ENCODE measurements at places on chromosomes 5 and 9.
A peak's percentile ranks its signal among the peaks of the same experiment; 100 is the strongest.

DNA sequence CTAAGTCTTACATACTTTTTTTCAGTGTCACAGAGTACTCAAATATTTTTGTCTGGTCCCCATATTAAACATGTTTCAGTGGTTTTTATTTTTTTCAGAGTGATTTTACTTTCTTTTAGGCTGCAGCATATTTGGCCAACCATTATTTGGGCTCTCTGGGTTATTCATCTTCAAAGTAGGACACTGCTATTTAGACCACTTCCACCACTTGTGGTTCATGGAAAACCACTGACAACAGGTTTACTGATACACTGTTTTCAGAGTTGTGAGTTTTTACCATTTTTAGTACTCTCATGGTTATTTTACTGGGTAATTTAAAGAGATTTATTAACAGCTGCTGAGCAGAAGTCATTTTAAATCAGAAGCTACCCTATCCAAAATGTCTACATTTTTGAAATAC lies 437.6 kb downstream of the KIAA0825 start:
- no peak for DNase-seq

- no peak for DNase-seq
Observed at GRCh38 chr9:128482186-128482585, 22.3 kb upstream of the GLE1 start.

- DNase-seq = no peak
Observed at GRCh38 chr5:143170104-143170503, 233.4 kb downstream of the NR3C1 start.

DNA sequence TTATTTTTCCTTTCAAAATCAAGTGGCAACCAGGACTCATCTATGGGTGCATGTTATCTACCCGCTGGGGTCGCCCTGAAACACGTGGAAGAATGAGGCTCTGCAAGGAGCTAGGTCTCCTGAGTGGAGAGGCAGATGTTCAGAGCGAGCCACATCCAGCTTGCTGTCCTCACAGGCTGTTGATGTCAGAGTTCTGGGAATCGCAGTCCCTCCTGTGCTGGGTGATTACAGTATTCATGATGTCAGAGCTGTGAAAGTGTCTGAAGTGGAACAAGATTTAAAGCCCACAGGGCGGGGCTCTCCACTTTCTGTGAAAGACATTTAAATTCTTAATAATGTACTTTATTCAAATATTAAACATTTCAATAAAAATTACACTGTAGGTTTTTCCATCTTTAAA lies 24.4 kb upstream of the LMX1B start:
- DNase-seq = no peak

- peak; percentile 2 for DNase-seq
Observed at GRCh38 chr5:123180178-123180577, 91.1 kb downstream of the PRDM6 start.

DNA sequence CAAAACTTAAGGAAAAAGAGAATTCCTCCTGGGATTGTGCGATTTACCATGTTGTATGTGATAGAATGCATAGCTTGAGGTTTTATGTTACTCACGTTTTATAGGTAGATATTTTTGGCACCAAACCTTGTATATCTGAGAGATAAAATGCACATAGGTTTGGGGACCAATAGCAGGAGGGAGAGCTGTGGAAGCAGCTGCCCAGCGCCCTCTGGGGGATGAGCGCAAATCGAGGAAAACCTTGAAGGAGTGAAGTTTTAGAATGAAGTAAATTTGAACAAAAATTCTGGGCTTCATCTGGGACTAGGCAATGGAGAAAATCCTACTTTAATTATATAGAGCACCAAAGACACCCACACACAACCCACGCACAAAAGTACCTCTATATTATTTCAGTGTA lies 197.0 kb downstream of the ADCY2 start:
- DNase-seq = no peak

DNA sequence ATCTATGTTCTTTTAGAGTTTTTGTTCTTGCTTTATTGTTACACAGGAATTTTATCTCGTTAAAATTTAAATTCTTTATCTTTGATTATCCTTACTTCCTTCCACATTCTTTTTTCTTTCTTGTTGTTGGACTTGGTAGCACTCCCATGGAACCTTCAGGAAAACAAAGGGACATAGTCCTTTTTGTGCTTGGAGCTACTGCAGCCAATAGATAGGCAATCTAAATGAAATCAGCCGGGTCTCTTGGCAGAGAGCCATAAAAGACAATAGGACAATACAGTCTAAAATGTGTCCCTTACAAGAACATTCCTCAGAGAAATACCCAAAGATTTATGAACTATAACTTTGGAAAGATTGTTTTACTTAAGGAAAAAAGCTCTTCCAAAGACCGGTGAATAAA lies 548.1 kb upstream of the C9orf72 start:
- DNase-seq = no peak

DNA sequence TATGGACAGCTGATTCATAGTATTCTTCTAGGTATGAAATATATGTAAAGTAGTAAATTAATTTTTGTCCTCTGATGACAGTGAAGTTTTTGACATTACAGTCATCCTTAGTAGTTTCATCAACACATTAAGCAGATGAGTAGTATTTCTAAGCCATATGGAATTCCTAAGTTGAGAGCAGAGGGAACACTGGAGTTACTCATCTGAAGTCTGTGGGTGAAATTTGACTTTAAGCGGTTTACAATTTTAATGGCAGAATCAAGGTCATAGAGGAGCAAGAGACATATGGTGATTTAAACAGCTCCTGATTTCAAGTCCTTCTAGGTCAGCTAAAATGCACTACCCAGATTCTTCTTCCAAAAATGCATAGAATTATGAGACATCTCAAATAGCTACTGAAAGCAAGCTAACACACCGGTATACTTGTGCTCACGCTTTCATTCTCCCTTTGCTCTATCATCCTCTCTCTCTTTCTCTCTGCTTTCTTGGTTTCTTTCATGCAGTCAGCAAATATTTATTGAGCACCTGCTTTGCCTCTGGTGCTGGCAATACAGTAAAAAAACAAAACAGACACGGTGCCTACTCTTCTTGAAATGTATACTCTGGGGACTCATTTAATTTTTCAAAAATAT lies 235.9 kb downstream of the FER start:
- DNase-seq = no peak

- no peak for DNase-seq
Observed at GRCh38 chr5:133397990-133398645, 214.2 kb downstream of the FSTL4 start.

GRCh38 chr5:110054240-110054639 lies 364.5 kb downstream of the MAN2A1 start:
- DNase-seq = no peak

DNA sequence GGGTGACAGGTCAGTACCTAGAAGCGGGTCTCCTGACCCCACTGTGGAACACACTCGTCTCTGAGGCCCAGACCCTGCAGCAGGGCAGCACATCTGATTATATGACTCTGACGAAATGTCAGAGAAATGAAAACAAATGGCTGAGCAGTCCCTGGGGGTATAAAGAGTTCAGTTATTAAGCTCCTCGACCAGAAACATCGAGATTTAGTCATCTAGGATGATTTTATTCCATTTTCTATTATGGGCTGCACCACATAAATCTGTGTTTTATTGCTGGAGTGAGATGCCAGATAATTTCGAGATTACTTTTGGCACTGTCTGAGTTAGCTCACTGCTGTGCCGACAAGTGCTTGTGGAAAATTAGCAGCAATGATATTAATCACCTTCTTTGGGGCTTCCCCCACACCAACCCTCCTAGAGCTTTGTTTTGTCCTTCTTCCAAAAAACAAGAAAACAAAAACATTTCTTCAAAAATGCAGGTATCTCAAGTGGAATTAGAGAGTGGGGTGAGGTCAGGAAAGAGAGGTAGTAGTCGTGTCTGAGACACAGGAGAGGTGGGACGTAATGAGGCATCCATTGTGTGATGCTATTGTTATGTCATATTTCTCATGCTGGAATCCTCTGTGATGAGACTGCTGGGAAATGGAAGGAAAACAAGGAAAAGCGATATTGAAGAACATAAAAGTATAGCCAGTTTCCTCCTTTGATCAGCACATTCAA lies 495.5 kb downstream of the DMAC1 start:
- DNase-seq = no peak

DNA sequence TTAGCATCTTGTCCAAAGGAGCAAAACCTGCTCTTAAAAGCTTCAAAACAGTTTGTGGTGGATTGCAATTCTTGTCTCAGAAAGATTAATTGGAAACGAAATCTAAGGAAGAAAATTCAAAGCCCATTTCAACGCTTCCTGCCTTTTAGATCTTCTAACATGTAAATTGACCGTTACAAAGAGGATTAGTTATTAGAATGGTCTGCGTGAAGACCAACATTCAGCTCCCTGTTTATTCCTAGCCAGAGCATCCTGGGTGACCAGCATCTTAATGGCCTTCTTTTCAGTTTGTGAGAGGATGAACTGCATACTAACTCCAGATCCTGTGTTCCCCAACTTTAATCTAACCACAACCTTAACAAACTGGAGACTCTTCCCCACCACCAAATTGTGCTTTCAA lies 109.9 kb upstream of the SLC1A3 start:
- peak; percentile 6 for DNase-seq

- DNase-seq = no peak
Observed at GRCh38 chr5:151338734-151339133, 8.6 kb downstream of the SLC36A2 start.

GRCh38 chr9:20437476-20437875 lies 184.8 kb downstream of the MLLT3 start:
- no peak for DNase-seq

DNA sequence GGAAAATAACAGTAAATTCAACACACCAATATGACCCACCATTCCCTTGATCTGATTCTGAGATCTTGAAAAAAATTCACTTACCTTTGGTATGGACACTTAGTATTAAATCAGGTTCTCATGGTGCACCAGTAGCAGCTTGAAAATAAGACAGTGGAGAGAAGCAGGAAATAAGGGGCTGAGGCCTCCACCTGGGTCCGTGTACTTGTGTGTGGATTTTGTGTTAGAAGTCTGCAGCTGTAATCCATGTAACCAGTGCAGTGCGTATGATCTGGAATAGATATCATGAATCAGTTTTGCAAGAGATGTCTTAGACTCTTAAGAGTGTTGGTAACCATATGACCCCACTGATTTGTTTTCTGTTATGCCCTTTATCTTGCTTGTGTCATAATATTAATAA lies 107.1 kb downstream of the FBXL7 start:
- DNase-seq = no peak

DNA sequence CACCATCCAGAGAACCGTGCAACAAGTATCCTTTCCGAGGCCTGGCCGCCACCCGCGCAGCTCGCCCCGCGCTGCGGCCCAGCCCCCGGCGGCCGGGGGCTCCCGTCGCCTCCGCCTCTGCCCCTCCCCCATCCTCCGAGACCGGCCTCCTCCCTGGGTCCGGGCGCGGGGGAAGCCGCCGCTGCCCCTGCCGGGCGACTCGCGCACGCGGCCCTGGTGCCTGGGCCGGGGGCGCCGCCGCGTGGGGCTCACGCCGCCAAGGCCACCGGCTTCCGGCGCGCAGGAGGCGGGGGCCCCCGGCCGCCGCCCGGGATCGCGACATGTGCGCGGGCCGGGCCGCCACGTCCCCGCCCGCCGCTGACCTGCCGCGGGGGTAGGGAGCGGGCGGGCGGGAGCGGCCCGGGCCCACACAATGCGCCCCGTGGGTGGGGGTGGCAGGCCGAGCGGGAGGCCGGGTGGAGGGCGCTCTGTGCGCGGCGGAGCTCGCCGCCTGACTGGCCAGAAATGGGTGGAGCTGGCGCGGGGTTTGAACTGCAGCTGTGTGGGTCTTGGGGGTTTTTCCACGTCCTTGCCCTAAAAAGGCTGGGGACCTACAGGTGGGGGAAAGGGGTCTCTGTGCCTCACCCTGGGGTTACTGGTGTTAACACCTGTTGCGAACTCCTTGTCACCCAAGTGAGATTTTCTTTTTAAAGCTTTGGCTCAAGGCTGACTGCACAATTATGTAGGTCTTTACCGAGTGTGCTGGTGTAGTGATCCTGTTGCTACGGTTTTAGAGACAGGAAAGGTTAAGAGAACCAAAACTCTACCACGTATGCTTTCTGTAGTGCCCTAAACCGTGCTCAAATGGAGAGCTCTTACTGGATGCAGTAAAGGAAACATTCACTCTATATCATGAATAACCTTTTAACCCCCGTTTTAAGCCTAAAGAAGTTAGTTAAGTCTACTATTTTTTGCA lies 32.3 kb downstream of the TNPO1 start:
- peak; percentile 65 for DNase-seq

GRCh38 chr5:38208782-38209378 lies 49.5 kb upstream of the EGFLAM start:
- peak; percentile 38 for DNase-seq

DNA sequence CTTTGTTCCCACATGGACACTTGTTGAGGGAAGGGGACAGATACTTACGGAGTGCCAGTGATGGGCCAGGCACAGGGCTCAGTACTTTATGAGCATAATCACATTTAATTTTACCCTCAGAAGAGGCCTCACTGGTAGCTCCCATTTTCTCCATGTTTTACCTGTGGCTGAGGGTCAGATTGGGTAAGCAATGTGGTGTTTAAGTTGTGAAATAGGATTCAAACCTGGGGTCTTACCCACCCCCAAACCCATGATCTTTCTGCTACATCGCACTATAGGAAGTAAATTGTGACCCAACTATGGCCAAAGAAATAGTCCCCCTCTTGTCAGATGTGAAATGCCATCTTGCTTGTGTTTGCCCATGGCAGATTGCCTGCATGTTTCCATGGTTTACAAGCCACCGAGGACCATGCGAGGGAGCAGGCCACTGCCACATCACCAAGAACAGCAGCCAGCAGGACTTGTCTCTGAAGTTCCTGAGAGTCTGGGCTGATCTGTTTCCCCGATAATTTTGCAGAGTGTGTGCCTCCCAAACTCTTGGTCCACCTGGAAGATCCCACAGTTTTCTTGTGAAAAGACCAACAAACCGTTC lies 95.4 kb downstream of the MACROH2A1 start:
- DNase-seq = no peak

DNA sequence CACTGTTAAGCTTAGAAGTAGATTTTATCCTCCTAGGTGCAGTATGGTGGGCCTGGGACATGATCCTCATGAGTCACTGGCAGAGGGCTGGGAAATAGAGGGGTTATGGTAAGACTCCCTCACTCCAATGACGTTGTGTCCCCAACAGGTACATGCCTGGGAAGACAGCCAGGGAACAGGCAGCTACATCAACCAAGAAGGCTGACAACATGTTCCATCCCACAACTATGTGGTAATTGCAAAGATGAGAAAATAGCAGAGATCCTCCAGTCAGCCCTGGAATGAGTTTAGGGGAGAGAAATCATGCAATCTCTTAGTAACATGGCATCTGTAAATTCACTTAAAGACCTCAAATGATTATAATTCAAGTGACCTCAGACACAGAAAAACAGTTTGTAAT lies 114.4 kb upstream of the LIFR start:
- DNase-seq = no peak

- no peak for DNase-seq
Observed at GRCh38 chr9:32574858-32575257, 1.9 kb upstream of the NDUFB6 start.

Measured in midbrain (tissue), 1 donor.